Urothelium cell line (cell line): ENCODE measurements at places on chromosomes 13 and 19.

GRCh38 chr13:33129886-33130285 is 113.7 kb downstream of the KL start:
- no peak for DNase-seq

DNA sequence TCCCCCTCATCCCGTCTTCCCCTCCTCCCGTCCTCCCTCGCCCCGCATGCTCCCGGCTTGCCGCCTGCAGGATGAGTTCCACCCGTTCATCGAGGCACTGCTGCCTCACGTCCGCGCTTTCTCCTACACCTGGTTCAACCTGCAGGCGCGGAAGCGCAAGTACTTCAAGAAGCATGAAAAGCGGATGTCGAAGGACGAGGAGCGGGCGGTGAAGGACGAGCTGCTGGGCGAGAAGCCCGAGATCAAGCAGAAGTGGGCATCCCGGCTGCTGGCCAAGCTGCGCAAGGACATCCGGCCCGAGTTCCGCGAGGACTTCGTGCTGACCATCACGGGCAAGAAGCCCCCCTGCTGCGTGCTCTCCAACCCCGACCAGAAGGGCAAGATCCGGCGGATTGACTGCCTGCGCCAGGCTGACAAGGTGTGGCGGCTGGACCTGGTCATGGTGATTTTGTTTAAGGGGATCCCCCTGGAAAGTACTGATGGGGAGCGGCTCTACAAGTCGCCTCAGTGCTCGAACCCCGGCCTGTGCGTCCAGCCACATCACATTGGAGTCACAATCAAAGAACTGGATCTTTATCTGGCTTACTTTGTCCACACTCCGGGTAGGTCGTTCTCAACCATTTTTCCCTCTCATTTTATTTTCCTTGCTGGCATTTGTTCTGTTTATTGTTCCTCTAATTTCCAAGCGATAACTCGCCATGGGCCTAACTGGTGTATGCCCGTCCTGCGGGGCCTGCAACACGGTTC is 29.8 kb downstream of the NFIX start:
- no peak for DNase-seq

GRCh38 chr13:45932676-45933075 is 81.1 kb upstream of the SIAH3 start:
- no peak for DNase-seq

GRCh38 chr13:84443463-84443862 is 561.2 kb upstream of the SLITRK1 start:
- no peak for DNase-seq

DNA sequence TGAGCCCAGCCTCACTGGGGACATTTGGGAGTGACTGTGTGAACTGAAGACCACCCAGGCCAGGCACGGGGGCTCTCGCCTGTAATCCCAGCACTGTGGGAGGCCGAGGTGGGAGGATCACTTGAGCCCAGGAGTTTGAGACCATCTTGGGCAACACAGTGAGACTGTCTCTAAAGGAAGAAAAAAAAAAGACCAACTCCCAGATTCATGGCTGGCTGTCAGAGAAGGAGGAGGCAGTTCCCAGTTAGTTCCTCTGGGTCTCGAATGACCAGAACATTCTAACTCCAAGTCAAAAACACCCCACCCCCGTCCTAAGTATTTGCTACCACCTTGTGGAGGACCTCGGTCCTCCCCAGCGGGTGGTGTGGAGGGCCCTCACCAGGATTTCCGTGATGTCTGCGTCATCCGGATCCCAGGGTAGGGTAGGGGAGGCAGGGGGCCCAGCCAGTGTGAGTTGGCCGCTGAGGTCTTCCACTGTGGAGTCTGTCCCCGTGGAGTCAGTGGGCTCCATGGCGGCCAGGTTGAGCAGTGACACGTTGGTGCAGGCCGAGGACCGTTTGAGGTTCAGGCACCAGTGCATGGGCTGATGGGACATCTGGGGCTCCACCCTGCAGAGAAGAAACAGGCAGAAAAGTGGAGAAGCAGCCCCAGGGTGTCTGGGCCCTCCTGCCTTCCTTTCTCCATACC is 1.3 kb downstream of the TSKS start:
- DNase-seq: no peak

DNA sequence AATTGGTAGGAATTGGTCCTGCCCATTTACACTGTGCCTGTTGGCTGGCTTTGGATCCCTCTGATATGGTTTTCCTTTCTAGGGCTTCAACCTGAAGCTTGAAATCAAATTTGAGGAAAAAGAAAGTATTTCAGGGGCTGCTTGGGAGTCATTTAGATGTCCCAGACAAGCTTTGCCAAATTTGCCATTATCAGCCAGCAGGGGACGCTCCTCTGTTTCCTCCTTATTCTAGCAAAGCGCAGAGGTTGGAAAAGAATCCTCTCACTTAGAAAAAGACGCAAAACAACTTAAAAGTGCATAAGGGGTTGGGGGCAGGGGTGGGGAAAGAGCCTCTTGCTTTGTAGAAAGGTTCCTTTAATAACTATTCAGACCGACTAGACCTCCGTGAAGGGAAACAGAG is 1211.1 kb upstream of the PCDH20 start:
- no peak for DNase-seq

DNA sequence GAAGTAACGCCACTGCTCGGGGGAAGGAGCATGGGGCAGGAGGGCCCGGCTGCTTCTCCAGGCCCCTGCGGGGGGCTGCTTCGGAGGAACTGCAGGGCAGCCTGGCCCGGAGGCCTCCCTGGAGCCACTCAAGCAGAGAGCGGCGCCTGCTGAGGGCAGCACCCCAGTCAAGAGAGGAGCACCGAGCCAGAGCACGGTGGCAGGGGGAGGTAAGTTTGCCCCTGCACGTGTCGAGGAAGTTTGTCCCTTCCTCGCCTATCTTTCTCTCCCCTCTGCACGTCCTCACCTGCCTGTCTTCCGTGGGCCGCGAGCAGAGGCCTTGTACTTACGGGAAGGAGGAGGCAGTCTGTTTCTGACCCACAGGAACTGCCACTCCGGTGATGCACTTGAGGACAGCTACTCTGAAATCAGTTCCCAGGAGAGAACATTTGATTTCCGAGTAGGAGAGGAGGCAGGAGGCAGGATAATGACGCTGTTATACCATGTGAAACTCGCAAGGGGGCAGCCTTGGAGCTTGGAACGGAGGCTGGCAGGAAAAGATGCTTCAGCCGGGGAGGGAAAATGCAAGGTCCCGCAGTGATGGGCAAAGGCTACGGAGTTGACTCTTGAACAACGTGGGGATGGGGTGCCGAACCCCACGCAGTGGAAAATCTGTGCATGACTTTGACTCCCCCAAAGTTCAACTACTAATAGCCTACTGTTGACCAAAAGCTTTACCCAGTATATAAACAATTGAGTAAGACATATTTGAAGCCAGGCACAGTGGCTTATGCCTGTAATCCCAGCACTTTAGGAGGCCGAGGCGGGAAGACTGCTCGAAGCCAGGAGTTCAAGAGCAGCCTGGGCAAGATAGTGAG is 5.0 kb downstream of the FFAR1 start:
- peak; percentile 89 for DNase-seq

DNA sequence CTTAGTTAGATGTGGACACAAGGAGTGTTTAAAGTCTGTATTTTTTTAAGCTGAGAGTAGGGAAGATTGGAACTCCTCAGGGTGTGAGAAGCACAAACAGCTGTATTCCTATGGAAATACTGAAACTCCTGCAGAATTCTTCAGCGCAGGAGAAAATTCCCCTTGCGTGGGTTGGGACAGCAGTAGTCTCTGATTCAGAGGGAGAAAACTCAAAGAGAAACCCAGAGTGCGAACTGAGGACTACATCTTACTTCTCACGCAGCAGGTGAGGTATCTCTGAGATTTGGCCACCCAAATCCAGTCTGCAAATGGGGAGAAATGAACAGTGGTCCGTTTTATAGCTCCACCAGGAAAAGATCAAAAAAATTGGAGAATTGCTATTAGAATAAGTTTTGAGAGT is 60.9 kb downstream of the FRY start:
- DNase-seq: no peak

DNA sequence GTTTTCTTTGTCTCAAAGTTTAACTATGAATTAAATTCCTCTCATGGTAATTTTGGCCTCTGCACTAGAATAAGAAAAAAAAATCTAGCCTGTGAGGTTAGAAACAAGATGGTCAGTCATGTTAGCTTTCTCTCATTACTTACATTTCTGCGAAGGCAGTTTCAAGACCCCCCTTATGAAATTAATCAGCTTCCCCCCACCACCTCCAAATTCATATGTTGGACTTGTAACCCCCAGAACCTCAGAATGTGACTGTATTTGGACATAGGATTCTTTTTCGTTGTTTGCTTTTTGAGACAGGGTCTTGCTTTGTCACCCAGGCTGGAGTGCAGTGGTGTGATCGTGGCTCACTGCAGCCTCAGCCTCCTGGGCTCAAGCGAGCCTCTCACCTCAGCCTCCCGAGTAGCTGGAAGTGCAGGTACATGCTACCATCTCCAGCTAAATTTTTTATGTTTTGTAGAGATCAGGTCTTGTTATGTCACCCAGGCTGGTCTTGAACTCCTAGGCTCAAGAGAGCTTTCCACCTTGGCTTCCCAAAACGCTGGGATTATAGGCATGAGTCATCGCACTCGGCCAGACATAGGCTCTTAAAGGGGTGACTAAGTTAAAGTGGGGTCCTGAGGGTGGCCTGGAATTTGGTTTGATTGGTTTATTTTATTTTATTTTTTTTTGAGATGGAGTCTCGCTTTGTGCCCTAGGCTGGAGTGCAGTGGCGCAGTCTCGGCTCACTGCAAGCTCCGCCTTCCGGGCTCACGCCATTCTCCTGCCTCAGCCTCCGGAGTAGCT is 1.4 kb downstream of the PLA2G4C start:
- no peak for DNase-seq

DNA sequence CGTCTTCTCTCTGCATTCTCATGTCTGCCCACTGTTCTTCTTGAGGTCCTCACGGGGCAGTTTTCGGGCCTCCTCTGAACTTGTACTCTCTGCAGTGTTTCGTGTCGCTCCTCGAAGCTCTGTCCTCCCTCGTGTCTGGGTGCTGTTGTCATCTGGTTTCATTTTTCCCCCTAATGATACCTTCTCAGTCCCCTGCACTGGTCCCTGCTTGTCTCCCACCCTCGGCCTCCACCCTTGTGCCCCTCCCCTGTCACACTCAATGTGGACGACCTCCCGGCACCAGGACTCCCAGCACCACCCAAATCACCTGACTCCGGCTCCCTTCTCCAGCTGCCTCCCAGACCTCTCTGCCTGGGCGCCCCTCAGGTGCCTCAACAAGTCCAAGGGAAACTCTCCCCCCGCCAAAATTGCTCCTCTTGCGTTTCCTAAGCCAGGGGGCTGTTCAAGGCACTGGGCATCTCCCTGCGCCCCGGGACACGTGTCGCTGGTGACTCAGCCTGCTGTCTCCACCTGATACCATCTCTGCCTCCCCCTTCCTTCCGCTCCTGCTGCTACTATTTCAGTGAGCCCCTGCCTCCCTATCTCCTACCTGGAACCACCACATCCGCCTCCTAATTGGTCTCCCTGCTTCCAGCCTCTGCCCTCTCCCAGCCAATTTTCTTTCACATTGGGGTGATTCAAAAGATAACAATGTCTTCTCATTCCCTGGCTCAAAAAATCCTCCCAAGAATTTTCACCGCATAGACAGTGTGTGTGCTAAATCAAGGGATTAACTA is 49.5 kb downstream of the RFX2 start:
- DNase-seq: peak; percentile 74

DNA sequence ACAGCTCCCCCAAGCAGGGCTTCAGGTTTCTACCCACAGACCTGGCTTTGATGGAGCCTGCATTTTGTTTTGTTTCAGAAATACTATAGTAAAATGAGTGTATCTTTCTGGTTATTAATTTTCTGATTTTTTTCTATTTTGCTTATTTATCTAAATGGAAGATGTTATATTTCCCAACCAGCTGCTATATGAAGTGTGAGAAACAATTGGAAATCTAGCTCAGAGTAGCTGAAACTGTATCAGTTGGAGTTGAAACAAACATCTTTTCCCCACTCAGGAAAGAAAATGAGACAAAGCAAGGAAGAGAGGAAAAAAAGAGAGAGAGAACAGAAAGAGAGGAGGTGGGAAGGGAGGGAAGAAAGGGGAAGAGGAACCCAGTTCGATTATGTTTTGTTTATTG is 358.5 kb upstream of the ZNF507 start:
- DNase-seq: no peak

- DNase-seq: peak; percentile 3
These were observed 150.2 kb downstream of the NDFIP2 start for GRCh38 chr13:79631051-79631659.

- no peak for DNase-seq
These were observed 29.6 kb downstream of the PPP5C start for GRCh38 chr19:46376241-46377153.

DNA sequence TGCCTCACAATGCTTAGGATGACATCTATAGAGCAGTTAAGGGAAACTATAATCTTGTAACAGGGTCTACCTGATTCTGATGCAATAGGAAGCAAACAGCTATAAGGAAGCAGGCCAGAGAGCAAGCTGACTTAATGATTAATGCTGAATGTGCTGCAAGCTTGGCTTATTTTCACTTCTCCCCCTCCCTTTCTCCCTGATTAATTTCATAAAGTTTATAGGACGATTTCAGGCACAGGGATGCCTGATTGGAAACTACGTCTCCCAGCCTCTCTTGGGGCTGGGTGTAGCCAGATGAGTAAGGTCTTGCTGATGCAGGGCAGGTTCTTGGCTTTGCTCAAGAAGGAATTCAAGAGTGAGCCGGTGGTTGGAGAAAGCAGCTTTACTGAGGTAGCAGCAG is 82.8 kb upstream of the MRI1 start:
- DNase-seq: no peak

DNA sequence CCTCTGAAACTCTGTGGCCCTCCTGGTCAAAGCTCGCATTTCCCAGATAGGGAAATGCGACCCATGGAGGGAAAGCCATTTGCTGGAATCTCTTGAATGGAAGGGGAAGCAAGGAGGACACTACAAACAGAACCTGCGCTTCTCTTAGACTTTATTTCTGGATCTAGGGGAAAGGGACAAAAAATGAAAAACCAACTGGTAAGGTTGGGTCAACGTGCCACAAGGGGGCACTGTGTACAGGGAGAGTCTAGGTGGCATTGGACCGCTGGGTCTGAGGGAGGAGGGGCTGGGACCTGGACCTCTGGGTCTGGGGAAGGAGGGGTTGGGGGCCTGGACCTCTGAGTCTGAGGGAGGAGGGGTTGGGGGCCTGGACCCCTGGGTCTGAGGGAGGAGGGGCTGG is 5.0 kb downstream of the KLK4 start:
- no peak for DNase-seq

DNA sequence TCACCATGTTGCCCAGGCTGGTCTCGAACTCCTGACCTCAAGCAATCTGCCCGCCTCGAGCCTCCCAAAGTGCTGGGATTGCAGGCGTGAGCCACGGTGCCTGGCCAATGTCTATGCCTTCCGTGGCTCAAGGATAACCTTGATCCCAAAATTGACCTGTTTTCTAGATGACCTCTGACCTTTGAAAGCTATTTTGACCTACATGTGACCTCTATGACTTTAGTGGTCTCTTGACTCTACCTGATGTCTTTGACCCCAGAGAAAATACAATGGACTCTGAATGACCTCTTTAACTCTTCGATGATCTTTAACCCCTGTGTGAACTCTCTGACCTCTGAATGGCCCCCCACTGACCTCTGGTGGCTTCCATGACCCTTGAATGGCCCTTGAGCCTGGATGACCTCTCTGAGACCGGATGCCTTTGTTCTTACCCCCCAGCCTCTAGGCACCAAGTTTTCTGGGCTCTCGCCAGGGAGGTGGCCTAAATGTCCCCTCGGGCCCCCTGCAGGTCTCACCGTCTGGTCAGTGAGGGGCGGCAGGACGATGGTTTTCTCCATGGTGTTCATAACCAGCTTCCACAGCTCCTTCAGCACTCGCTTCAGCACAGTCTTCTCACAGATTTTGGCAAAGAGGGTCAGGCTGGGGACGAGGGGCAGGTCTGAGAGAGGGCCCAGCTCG is 63.7 kb downstream of the UNC13A start:
- DNase-seq: no peak
